ENCODE measurements at places on chromosomes 2 and 18. TPM values are rescaled to one million over a fixed set of nuclear protein-coding genes. Genes with fewer than 3 reads are reported as not detected.

The UGT1A7 gene
- not detected for total RNA-seq

The VAMP8 gene
- total RNA-seq: 99.7 TPM

The MPV17 gene
- 80.4 TPM for total RNA-seq

The ANKRD62 gene
- total RNA-seq: not detected

The CMPK2 gene
- 2.8 TPM for total RNA-seq

The TMBIM1 gene
- 69.6 TPM for total RNA-seq

The HOXD12 gene
- not detected for total RNA-seq

GRCh38 chr2:3631851-3632659, 25.9 kb upstream of the ALLC start:
- no peak for DNase-seq

DNA sequence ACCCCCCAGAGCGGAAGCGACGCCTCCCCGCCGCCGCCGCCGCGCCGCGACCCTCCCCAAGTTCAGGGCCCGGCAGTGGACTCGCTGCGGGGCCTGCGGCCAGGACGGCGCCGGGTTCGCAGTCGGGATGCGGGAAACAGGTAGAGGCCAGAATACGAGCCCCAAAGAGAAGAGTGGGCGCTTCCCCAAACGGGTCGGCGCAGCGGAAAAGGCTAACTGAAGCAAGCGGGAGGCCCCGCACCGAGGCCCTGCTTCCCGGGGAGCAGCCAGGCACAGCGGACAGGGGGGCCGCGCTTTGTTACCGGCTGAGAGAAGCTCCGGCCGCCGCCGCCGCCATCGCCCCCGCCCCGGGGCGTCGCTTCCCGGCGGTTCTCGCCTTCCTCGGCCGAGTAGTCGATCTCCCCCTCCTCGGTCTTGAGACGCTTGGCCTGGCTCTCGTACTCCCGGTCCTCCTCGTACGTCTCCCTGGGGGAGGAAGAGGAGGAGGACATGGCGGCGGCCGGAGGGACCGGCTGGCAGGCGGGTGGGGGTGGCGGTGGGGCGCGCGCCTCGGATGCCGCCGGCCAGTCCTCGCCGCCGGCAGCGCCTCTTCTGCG, 494 bp downstream of the HNRNPLL start:
- DNase-seq: peak; percentile 29

GRCh38 chr2:134098321-134098720, 155.6 kb upstream of the MGAT5 start:
- DNase-seq: no peak

- DNase-seq: no peak
Observed at GRCh38 chr2:172293952-172294351, 133.4 kb upstream of the ITGA6 start.

GRCh38 chr2:150485114-150485870, 2.2 kb downstream of the RND3 start:
- DNase-seq: no peak

DNA sequence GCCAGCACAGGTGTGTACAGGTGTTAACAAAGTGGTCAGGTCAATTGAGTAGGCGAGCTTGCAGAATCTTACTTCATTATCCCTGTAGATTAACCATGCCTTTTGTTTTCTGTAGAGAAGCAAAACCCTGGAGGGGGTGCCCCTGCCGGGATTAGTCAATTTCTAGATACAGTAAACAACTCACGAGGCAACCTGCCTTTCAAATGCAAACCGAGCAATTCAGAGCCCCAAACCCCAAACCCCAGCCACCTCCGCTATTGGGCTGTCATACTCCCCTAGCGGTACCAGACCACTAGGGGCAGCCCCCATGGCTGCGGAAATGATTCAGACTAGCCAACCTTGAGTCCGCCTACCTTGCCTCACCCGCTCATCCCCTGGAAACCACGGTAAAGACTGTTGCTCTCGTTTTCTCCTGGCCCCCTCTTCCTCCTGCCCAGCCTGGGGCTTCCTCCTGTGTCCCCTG, 61.4 kb upstream of the KIF5C start:
- peak; percentile 41 for DNase-seq

- DNase-seq: no peak
Observed at GRCh38 chr2:30113617-30114293, 33.1 kb upstream of the YPEL5 start.

DNA sequence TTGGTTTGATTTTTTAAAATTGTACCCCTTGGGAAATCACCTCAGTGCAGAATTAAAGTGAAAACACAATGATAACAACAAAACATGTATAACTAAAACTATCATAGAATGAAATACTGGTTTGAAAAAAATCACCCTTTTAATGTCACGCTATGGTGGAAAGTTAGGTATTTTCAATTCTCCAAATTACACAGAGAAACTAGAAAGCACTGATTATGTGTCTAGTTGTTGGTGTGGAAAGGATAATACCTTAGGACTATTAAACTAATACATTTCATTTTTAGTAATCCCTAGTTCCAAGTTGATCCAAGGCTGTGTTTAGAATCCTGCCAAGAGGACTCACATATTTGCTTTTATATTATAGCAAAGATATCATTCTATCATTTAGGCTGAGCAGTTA, 71.2 kb downstream of the NUP35 start:
- DNase-seq: no peak

- no peak for DNase-seq
Observed at GRCh38 chr2:18406219-18406618, 154.2 kb downstream of the RDH14 start.

DNA sequence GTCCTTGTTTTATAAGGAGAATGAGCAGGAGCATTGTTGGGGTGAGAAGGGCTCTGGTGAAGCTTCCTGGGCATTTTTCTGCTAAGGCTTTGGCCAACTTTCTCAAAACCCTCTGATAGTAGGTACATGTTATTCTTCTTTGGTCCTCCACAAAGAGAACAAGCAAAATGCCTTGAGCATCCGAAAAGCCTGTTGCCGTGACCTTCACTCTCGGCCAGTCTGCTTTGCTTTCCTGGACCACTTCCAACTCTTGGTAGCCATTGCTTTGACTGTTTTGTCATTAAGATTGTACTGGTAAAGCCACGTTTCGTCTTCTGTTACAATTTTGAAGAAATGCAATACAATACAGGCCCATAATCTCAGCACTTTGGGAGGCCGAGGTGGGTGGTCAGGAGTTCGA, 27.4 kb upstream of the ALLC start:
- DNase-seq: no peak

GRCh38 chr2:234464291-234464645, 32.6 kb downstream of the ARL4C start:
- DNase-seq: no peak

- no peak for DNase-seq
Observed at GRCh38 chr18:58042826-58043490, 1.1 kb upstream of the NEDD4L start.

- no peak for DNase-seq
Observed at GRCh38 chr2:82730811-82731210, 1728.3 kb downstream of the SUCLG1 start.

Data from activated T-helper 2 cell treated with anti-CD3 and anti-CD28 coated beads, Interferon-gamma antibody, Interleukin-2, Interleukin-4, amounts not matched to agents 10 μg/mL and 5 μg/mL and 100 μg/mL, durations not matched to agents 14 hours and 24 hours and 36 hours (primary cell).